ENCODE measurements at places on chromosomes 1 and 21.

GRCh38 chr1:114296413-114296812, 142.7 kb upstream of the SYT6 start:
- no peak for DNase-seq

DNA sequence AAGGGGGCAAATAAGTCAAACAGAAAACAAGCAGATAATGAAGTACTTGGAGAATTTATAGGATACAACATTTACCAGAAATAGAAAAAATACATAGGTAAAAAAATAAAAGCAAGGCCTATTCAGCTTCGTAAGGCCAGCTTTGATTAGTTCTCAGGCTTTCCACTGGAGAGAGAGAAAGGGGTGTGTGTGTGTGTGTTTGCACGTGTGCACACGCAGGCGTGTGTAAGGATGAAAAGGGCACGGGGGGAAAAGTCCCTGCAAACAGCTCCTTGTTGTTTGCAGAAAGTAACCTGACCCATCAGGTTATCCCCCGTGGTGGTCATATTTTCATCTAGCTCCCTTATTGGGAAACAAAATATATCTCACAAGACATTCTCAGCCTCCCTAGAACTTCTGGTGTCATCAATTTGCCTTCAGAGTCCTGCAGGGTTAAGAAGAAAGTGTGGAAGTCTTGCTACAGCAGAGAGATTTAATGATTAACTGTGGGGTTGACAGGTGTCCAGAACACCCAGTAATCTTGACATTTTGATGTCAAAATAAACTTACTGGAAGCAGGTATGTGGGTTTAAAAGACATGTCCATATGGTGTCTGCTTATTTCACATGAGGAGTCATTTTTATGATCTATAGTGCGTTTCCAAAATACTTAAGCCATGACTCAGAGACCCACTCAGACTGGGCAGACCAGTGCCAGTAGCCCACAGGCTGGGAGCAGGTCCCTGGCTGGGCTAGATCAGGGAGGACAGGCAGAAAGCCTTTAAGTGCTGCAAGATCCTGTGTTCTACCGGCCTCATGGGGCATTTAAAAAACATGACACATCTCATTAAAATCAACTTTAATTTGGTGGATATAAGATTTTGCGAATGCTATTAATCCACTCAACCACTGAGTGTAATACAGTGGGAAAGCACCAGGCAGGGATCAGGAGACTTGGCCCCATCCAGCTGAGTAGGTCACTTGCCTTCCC, 487.6 kb upstream of the CAMK1G start:
- no peak for DNase-seq

- DNase-seq, result no peak
These were observed 15.5 kb downstream of the IFNGR2 start for GRCh38 chr21:33418691-33419090.

DNA sequence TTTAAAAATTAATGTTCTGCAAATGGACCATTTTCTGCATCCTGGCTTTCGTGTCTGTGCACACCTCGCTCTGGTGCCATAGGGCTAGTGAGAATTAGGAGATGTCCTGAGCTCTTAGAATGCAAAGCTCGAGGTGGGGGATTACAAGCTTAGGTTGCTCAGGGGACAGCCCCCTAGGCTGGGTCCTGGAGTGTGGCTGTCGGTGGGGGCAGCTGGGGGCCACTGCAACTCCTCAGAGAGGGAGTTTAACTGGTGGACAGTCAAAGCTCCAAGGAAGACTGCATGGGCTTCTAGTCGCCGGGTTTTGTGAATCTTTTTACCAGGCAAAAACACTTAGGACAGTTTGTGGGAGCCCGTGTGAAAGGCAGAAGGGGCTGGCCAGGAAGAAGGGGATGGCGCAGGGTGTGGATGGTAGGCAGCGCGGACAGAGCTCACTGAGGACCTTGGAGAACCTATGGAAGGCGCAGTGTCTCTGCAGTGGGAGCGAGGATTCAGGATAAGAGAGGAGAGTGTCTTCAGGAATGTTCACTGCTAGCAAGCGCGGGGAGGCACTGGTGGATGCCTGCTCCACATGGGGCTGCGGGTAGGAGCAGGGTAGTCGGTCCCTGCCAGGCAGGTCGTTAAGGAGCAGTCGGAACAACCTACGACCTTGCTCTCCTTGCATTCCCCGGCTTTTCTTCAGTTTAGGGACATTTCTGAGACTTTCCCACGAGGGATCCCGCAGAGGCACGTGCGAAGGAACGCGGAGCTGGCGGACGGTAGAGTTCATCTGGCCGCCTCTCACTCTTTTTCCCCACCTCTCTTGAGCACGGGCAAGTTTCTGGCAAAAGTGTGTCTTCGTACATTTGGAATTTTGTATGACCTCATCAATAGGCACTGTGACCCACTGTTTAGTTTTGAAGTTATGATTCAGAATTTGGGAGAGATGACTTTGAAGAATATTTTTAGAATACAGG, 12.9 kb upstream of the KCNE1 start:
- DNase-seq, result no peak

- DNase-seq, result peak; percentile 48
These were observed 2.8 kb downstream of the AGTRAP start for GRCh38 chr1:11738783-11739182.

DNA sequence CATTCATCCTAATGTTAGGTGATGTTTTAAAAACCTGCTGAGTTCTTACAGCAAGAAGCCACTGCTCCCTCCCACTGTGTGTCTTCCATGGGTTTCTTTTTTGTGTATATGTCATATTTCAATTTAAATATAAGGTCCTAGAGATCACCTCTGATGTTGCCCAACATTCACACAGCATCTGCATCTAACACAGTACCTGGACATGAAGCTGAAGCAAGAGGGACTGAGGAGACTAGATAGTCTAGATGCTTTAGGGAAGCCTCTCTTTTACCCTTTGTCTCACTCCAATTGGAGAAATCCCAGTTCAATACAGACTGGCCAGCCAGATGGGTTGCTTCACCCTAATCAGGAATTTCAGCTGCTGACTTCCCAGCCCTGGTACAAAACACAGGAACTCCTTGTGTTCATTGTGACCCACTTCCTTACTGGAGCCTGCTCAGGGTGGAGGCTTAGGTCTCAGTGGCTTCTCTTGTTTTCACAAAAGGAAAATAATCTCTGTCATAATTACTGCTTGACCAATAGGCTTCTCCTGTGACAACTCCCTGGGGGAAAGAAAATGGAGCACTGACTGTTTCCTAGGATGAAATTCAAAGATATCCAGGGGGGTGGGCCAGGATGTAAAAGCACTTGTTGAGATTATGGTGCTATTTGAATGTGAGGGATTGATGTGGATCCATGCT, 17.3 kb downstream of the BTG2 start:
- DNase-seq, result peak; percentile 30

- DNase-seq, result no peak
These were observed 45.5 kb upstream of the RASAL2 start for GRCh38 chr1:178048426-178048825.

DNA sequence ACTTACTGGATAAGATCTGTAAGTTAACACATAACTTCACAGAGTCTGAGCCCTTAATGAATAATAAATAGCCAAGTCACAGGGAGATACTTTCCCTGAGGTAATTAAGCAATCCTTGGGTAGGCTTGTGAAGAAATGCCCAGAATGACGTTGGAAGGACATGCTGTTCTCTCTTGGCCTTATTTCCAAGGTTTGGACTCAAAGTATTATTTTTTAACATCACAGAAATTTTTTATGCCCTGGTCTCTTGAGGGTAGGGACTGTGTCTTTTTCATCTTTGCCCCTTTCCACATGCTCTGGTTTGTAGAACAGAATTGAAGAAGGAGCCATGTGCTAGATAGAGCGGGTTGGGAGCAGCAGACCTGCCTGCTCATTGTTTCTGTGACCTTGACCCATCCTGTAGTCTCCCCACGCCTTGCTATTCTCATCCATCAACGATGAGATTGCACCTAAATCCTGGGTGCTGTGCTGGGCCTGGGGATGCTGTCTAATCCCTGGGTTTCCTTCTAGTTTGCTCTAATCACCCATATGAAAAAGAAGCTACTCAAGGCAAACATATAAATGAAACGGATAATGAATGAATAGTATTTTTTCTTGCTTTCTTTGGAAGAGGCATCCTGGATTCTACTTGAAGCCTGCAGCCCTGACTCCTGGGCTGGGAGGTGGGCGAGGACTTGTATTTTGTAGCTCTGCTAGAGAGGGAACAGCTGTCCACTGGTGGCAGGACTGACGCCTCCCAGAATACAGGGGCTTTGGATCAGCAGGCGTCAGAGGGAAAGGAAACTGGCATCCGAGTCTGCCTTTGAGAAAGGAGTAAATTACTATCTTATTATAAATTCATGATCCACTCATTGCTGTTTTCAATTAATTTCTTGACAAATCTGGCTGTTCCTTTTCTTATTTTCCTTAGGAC, 17.5 kb upstream of the LAMTOR5 start:
- DNase-seq, result peak; percentile 52

- DNase-seq, result no peak
These were observed 110.7 kb downstream of the ETS2 start for GRCh38 chr21:38916214-38916964.

GRCh38 chr1:12141163-12141850, 25.5 kb upstream of the TNFRSF1B start:
- DNase-seq, result no peak

DNA sequence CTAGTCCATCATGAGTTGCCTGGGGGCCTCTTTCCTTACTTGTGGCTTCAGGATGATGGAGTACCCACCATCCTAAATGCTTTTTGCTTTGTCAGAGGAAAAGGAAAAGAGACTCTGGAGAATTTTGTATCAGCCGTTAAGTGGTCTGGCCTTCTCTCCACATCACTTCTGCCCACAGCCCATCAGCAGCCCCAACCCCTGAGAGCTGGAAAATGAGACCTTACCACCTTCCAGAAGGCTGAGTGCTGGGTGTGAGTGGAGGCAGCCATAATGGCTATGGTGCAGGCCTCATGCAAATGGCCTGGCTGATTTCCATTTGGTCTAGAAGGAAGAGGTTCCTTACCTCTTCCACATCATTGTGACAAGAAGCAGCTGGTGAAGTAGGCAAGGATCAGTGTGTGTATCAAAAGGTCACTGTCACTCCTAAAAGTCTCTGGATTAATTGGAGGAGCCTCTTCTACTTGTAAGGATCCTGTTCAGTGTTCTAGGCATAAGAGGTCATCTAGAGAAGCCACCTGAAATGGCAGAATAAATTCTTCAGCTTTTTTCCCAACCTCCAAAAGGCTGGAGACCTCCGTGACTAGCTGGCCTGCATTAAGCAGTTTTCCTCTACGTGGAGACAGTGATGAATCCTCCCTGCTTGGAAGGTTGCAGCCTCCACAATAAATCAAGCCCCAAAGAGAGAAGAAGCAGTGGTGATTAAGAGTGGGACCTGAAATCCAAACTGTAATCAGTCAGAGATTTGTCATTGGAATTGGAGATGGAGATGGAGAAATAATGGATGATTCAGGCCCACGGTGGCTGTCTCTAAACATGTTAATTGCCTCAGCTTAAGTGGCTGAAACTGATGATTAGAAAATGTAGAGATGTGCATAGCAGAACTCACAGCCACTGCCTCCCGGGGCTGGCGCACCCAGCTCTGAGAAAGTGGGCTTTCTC, 111.5 kb downstream of the CNIH3 start:
- peak; percentile 70 for DNase-seq

DNA sequence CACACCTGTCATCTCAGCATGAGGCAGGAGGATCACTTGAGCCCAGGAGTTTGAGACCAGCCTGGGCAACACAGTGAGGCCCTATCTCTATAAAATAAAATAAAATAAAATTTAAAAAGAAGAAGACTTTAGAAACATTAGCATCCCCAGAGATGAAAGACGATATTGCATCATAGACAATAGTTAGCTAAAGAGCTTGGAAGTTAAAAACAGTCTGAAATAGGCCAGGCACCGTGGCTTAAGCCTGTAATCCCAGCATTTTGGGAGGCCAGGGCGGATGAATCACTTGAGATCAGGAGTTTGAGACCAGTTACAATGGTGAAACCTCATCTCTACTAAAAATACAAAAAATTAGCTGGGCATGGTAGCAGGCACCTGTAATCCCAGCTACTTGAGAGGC, 59.3 kb downstream of the RIMS3 start:
- no peak for DNase-seq

- no peak for DNase-seq
These were observed 31.9 kb downstream of the NFYC start for GRCh38 chr1:40723196-40723955.

DNA sequence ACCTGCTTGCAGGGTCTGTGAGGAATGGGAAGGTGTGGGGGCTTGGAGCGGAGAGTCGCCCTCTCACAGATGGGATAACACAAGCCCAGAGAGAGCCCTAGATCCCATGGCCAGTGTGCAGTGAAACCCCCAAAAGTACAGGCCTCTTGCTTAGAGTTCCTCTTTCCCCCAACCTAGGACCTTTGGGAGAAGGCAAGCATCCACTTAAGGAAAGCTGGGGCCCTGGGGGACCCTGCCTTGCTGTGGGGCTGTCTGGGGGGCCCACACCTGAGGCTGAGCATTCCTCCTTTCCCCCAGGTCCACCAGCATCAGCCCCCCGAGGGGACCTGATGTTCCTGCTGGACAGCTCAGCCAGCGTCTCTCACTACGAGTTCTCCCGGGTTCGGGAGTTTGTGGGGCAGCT, 1.1 kb downstream of the VWA1 start:
- no peak for DNase-seq

- peak; percentile 70 for DNase-seq
These were observed 50.1 kb downstream of the CRP start for GRCh38 chr1:159664247-159664646.

GRCh38 chr21:38869946-38870345, 64.2 kb downstream of the ETS2 start:
- DNase-seq, result no peak

DNA sequence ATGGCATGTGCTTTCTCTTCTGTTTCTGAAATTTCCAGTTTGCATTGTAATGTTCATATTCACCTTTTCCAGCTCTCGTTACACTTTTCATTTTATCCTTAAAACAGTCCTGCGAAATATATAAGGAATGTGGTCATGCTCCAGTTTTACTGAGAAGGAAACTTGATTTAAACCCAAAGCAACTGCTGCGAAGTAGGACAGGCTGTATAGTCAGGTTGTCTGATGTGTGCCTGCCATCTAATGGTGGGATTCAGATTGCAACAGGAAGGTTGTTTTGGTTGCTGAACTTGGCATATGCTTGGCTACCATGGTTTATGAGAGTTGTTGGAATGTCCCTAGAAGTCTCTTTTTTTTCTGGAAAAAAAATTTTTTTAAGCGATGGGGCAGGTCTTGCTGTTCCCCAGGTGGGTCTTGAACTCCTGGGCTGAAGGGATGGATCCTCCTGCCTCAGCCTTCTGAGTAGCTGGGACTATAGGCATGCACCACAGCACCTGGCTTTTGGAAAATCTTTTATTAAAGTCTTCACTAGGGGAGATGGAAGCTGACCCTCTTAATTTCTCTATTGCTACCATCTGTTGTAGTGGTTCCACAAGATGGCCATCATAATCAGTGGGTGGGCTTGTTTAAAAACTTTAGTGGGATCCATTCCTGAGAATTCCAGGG, 86.9 kb downstream of the UCK2 start:
- DNase-seq, result peak; percentile 73

GRCh38 chr1:19485362-19486187, at the start of gene CAPZB:
CAPZB (minus strand) TSS chr1:19485539; CDS start chr1:19485438, 101 bp downstream.
- DNase-seq, result peak; percentile 98
